ENCODE measurements at places on chromosomes 4 and X.
A peak's percentile ranks its signal among the peaks of the same experiment; 100 is the strongest.

- DNase-seq, result no peak
Measured at GRCh38 chr4:152965611-152966010, 29.5 kb downstream of the FHDC1 start.

DNA sequence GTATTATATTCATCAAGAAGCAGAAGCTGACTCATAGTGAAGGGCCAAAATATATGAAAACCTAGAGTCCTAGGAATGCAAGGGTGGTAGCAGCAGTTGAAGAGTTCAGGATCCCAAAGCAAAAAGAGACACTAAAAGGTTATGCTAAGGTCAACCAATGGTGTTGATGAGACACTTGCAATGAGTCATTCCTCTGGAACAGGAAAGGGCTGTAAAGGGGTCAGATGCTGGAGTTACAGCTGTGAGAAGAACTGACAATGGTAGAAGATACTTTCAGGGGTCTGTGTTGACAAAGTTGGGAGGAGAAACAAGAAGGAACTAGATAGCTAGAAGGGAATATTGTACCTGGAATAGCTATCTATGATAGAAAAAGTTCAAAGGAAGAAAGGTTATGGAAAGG is 47.5 kb downstream of the ZGRF1 start:
- DNase-seq, result peak; percentile 3

- peak; percentile 29 for DNase-seq
Measured at GRCh38 chr4:171239196-171239595, 574.0 kb upstream of the GALNTL6 start.

DNA sequence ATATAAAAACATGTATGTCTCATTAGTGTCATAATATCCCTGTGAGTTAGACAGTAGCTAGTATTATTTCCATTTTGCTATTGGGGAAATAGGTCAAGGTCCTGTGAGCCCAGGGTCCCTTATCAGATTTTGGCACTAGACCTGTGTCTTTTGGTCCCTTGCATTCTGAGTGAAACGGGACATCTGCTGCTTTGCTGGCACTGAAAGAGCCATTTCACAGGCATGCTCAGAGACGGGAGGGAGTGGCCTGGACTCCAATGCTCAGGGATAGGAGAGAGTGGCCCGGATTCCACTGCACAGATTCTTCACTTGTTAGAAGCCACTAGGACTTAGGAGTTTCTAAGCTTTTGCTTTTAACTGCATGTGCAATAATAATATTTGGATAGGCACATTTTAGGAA is 177.2 kb downstream of the TSPAN5 start:
- no peak for DNase-seq

DNA sequence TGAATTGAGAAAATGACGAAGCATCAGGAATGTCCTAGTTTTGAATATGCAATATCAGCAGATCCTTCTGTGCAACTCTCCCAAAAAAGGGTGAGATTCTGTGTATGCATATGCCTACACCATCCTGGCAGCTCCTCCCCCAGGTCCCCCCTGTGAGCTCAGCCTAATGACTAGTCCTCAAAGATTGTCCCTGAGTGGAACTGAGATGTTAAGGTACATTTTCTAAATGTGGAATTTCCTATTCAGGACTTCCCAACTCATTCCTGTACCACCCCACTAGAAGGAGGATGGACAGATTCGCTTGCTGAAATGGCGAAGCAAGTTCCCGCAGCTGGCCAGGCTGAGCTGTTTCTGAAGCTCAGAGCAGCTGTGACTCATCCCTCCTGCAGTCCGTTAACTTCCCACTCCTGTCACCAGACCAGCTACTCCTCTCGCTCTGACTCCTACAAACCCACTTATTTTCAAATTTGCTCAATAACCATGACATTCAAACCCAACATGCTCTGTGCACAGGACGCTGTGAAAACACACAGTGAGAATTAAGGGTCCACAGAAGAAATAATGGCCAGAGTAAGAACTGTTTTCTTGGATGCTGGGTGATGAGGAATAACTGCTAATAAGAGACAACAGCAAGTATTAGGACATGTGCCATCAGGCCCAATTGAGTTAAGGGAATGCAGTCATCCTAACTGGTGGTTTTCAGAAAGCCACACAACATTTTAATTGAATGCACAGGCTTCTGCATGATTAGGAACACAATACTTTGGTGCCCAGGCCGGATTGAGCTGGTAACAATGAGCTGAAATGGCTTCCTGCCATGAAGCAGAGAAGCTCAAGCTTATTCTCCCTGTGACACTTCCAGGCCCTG is 40.0 kb upstream of the IRF2 start:
- peak; percentile 99 for DNase-seq

- no peak for DNase-seq
Measured at GRCh38 chr4:16034010-16034748, 49.6 kb downstream of the PROM1 start.

GRCh38 chrX:51144828-51145442 is 187.7 kb upstream of the NUDT10 start:
- DNase-seq, result peak; percentile 42

DNA sequence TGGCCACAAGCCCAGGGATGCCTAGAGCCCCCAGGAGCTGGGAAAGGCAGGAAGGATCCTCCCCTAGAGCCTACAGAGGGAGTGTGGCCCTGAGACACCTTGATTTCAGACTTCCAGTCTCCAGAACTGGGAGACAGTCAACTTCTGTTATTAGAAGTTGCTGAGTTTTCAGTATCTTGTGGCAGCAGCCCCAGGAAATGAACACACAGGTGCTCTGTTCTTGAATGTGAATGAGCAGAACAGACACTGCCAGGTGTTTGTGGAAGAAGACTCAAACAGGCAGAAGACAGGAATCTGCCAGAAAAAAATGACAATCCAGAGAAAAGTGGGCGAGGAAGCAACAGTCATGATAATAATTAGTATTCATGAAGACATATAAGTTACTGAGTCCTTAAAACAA is 64.5 kb upstream of the STS start:
- no peak for DNase-seq

DNA sequence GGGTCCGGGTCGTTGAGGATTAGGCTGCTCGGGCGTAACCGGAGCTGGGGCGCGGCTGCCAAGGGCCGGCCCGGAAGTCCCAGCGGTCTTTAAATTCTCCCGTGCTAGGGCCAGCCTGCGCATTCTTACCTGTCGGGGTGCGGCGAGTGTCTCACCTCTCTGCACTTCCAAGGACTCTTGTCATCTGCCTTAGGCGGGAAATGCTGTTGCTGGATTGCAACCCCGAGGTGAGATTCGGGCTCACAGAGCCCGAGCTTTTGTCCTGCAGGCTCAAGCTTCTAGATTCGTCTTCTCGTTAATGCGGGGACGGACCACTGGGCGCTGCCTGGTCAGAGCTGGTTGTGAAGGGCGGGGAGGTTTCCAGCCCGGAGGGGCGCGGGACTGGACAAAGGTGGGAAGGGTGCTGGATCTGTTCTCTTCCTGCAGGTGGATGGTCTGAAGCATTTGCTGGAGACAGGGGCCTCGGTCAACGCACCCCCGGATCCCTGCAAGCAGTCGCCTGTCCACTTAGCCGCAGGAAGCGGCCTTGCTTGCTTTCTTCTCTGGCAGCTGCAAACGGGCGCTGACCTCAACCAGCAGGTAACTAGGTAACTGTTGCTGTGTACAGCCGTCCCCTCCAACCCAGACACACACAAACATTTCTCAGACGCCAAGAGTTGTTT is at the start of gene ANKRD37:
TSS of gene ANKRD37 (plus strand) at position 118 of the 662 bp plus-strand sequence. CDS start at position 201, 83 bp downstream.
- DNase-seq, result no peak

Measured in suppressor macrophage treated with lipopolysaccharide for 1 hour (primary cell).